ENCODE measurements at places on chromosomes 4 and X.

- DNase-seq: no peak
These were observed 62.3 kb downstream of the AGTR2 start for GRCh38 chrX:116232833-116233232.

- DNase-seq: no peak
These were observed 555.9 kb upstream of the DIPK2B start for GRCh38 chrX:45756557-45756956.

DNA sequence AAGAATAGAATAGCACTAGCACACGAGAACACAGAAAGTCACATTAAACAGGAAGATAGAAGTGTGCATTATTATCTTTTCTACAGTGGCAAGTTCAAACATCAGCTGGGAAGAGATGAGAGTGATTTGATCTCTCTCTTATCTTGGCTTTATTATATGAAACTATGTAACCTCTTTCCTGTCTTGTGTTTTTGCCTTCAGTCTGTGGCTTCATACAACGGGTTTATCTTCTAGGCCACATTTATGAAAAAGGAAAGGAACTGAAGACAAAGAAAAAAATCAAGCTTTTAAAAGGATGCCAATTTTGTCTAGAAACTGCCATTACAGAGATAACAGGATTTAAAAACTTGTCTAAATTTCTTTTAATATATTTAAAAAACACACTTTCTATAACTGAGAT, 983.6 kb downstream of the RPA4 start:
- no peak for DNase-seq

DNA sequence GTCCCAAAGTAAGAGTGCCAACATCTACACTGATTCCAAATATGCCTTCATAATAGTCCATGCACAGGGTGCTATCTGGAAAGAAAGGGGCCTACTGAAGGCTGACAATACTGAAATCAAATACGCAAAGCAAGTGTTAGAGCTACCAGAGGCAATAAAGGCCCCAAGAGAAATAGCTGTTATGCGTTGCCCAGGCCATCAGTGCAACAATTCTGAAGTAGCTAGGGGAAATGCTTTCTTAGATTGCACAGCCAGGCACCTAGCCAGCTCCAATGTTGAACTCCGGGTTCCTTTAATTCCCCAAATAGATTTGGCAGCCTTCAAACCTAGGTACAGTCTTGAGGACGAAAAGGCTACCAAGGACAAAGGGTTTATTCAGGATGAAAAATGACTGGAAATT, 17.4 kb upstream of the PAPSS1 start:
- DNase-seq: no peak

DNA sequence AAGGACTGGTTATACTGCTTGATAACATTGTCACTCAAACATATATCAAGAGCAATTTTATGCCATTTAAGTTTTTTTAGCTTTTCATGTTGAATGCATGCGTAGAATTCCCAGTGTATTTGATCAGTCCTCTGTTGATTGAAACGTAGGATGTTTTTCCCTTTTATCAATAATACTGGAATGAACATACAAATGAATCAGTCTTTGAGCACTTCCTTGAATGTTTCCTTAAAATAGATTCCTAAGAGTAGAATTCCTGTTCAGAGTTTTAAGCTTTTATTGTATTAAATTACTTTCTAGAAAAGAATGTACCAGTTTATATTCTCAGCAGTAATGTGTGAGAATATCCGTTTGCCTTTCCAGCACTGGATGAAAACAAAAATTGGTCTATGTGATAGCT, 37.8 kb downstream of the ADD1 start:
- DNase-seq: no peak

GRCh38 chrX:37846934-37847732, at the start of gene DYNLT3:
Gene DYNLT3 (minus strand): TSS chrX:37847571. CDS start chrX:37847510, 61 bp downstream.
- peak; percentile 86 for DNase-seq

DNA sequence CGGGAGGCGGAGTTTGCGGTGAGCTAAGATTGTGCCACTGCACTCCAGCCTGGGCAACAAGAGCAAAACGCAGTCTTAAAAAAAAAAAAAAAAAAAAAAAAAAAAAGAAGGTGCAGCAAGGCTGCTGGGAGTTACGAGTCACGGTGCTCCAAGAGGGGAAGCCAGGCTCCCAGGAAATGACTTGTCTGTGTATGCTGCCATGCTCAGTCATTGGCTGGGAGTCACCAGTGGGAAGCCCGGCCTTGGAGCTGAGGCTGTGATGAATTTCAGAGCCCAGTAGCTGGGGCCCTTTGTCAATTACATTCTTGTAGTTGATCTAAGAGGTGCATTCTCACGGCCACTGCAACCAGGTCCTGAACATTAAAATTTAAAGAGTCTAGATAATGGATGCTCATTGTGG, 1105.1 kb upstream of the TENM3 start:
- no peak for DNase-seq

DNA sequence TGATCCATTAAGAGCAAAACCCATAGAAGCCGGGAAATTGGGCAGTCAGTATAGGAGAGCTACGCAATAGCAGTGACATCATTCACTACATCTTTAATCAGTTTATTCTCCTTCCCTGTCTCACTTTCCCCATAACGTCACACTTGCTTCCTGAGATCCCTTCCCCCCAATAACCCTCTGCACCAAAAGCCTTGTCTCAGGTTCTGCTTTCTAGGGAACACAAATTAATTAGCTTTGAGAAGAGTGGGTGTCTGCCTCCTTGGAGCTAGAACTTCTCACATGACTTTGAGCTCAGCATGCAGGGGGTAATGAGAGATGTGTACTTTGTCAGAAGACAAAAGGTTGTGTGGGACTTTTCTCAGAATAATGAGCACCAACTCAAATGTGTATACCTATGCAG, 128.3 kb upstream of the MAOA start:
- DNase-seq: no peak

- DNase-seq: no peak
These were observed 104.2 kb upstream of the PUDP start for GRCh38 chrX:7252013-7252610.

GRCh38 chr4:116059361-116059760, 945.9 kb upstream of the NDST4 start:
- no peak for DNase-seq

- DNase-seq: no peak
These were observed at the start of gene MAGEB4 for GRCh38 chrX:30241724-30242415. Gene MAGEB4 (plus strand): TSS chrX:30242000. CDS start chrX:30242136, 136 bp downstream.

DNA sequence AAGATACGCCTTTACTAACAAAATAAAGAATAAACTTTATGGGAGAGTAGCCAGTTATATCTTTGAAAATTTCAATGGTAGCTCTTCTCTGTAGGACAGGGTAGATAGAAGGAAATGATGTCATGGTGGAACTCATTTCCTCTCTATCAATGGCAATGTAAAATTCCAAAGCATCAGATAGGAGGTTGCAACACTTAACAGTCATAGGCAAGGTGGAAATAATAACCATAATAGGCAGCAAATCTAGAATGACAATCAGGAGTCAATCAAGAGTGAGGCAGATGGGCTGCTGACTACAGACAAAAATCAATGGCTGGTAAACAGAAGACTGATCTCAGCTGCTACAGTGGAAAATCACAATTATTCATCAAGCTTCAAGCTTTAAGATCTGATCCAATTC, 53.9 kb upstream of the TET2 start:
- DNase-seq: no peak

DNA sequence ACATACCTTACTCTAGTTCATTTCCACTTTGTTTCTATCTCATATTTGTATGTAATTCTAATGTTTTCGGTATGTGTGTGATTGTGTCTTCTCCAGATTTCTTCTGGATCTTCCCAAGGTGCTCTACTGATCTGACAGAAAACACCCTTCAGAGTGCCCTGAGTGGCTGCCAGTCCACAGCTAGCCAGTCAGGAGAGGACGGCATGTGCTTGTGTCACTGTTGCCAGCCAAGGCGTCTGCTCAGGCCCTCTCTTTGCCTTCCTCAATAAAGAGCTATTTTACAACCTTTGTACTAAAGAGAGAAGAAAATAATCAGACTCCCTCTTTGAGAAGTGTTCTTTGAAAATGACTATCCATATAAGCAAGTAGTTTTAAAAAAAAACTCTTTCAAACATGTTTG, 29.0 kb downstream of the CD99L2 start:
- no peak for DNase-seq

DNA sequence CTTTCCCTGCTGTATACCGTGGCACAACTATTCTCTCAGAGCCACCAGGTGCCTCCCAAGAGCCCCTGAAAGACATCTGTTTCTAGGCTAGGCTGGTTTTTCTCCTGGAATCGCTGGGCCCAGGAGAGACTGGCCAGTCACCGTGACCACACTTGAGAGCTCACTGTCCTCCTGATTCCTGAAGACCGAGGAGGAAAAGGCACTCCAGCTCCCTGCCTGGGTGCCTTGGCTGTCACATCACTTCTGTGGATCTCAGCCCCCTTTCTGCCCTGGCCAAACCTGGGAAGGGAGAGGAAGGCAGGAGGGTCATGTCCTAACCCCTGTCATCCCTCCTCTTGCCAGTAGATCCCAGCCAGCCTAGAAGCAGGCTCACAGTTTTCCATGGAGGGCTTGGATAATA, 54.7 kb upstream of the LAS1L start:
- no peak for DNase-seq

DNA sequence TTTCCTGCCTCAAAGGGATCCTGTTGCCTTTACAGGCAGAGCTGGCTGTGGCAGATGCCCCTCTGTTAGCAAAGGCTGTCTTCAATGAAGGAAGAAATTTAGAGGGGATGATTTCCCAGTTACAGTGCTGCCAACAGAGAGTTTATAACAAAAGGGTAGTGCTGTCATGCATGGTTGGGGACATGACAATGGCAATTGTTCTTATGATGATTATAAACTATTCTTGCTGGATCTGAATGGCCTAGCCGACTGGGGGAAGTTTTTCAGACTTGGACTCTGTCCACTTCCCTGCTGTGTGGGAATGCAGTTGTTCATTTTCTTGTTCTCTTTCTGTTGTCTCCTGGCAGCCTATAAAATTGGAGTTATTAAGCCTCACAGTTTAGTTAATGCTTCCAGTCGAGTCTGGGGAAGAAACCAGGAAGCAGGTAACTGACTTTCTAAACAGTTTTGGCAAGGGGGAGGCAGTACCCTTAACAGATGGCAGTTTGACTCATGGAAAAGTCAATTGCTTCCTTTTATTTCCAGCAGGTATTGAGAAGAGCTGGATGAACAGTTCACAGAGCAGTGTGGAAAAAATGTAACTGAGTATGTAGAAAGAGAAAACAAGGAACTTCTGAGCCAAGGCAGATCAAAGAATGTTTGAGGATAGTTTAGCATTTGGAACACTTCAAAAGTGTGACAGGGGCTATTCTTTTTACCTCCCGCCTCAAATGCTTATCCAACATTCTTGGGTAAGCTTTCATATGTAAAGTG, 582.6 kb downstream of the RAPGEF2 start:
- DNase-seq: no peak

GRCh38 chrX:110692866-110693265, 102.8 kb downstream of the CHRDL1 start:
- no peak for DNase-seq

All from NCI-H460 (cell line).